ENCODE measurements at places on chromosomes 5 and 9.

DNA sequence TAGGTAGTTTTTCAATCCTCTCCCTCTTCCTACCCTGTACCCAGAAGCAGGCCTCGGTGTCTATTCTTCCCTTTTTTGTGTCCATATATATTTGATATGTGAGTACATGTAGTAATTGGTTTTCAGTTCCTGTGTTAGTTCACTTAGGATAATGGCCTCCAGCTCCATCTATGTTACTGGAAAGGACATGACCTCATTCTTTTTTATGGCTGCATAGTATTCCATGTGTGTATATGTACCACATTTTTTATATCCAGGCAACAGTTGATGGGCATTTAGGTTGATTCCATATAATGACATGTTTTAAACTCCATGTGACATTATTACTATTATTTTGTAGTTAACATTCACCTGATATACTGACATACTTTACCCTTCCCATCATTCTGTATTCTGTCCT, 49.1 kb downstream of the CAVIN4 start:
- no peak for DNase-seq

- DNase-seq, result no peak
Measured at GRCh38 chr9:83060556-83060955, 2.4 kb downstream of the RASEF start.

DNA sequence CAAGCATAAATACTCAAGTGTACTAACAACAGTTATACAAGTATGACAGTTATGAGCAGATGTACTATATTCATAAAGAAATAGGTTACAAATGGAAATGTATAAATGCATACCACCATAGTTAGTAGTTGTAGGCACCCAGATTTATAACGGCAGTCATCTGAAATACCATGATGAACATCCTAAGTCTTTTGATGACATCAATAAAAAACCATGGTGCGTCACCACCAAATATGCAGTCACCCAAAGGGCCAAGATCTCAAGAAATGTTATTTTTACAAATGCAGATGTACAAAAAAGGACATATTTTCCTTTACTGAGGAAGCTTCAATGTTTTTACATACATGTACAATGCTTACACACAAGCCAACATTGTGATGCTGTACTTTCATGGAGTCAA, 70.8 kb upstream of the XPA start:
- DNase-seq, result no peak

GRCh38 chr9:69502671-69503301, 169.4 kb downstream of the APBA1 start:
- peak; percentile 48 for DNase-seq

- no peak for DNase-seq
Measured at GRCh38 chr5:79484731-79485130, 29.2 kb downstream of the HOMER1 start.

GRCh38 chr5:95822043-95822541, 434 bp downstream of the GLRX start:
- DNase-seq, result peak; percentile 59

DNA sequence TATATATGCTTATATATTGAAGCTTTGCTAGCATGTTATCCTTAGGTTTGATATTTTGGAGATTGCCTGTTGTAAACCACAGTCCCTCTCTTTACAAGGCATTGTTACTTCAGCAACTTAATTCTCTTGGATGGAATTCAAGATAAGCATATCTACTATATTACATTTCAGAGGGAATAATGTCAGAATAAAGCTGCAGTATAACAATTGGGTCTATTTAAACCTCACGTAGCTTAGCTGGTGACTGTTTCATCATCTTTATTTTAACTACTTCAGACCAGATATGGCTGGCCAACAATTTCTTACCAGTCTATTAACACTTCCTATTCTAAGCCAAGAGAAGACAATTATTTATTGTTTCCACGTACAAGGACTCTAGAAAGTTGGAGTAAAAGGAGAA, 27.1 kb downstream of the ZCCHC10 start:
- no peak for DNase-seq

DNA sequence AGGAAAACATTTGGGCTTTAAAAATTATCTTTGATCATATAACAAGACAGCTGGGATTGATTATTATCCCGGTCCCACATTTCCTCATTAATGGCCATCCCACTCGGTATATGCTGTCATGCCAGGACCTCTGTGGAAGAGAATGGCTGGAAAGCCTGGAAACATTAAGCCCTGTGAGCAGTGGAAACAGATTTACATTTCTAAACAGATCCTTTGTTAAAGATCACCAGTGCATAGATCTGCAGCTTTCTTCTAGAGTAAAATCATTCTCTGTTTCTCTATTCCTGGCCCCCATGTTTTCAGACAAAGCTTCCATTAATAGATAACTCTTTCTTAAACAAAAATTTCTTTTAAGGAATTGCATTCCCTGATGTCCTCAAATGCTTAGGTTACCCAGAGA, 152.2 kb downstream of the CAVIN4 start:
- DNase-seq, result no peak

- peak; percentile 45 for DNase-seq
Measured at GRCh38 chr5:56815658-56816545, 553 bp downstream of the MAP3K1 start.

DNA sequence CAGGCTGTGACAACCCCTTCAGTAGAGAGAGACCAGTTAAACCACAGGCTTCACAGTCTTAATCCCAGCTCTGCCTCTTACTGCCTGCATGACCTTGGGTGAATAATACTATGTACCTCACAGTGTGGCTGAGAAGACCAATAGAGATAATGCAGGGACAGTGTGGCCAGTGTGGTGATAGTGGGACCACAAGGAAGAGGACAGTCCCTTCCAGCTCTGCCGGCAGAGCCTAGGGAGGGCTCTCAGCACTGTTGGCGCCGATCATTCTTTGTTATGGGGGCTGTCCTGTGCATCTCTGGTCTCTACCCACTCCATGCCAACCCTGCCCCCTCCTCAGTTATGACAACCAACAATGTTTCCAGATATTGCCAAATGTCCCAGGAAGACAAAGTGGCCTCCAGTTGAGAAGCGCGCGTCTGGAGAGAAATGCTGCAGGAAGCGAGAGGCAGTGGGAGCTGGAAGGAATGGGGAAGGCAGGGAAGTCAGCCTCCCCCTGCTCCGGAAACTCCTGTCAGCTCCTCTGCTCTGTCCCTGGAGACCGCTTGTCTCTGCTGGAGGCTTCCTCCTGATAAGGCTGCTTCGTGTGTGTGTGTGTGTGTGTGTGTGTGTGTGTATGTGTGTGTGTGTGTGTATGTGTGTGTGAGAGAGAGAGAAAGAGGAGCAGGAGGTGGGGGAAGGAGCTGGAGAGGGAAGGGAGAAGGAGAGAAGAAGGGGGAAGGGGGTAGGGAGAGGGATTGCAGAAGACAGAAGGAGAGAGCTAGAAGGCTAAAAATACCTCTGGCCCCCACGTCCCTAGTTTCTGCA, 31.8 kb upstream of the FABP6 start:
- DNase-seq, result no peak

- DNase-seq, result no peak
Measured at GRCh38 chr9:34079181-34079580, 30.5 kb upstream of the UBAP2 start.

DNA sequence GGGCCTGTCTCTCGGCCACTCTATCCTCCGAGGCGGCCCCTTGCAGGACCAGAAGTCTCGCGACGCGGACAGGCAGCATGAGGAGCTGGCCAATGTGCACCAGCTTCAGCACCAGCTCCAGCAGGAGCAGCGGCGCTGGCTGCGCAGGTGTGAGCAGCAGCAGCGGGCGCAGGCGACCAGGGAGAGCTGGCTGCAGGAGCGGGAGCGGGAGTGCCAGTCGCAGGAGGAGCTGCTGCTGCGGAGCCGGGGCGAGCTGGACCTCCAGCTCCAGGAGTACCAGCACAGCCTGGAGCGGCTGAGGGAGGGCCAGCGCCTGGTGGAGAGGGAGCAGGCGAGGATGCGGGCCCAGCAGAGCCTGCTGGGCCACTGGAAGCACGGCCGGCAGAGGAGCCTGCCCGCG, 283.5 kb downstream of the ARHGEF28 start:
- no peak for DNase-seq

GRCh38 chr5:71658916-71659662, 60.0 kb upstream of the CARTPT start:
- no peak for DNase-seq

GRCh38 chr5:15286650-15287049, 213.3 kb upstream of the FBXL7 start:
- no peak for DNase-seq

- DNase-seq, result no peak
Measured at GRCh38 chr9:504921-505740, 290.5 kb downstream of the DOCK8 start.

- DNase-seq, result no peak
Measured at GRCh38 chr5:111183064-111183463, 41.1 kb upstream of the CAMK4 start.

GRCh38 chr9:89428901-89429890, 68.7 kb downstream of the SEMA4D start:
- no peak for DNase-seq

DNA sequence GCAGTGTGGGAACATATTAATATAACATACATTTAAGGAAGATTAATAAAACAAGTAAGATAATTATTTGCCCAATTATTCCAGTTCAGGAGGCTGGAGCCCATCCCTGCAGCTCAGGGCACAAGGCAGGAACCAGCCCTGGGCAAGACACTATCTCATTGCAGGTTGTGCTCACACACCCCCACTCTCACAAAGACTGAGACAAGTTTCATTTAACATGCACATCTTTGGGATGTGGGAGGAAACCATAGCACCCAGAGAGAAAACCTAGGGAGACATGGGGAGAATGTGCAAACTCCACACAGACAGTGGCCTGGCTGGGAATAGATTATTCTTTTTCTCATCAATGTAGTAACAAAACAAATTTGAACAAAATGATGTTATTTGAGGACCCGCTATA, 279.1 kb downstream of the MCTP1 start:
- no peak for DNase-seq

DNA sequence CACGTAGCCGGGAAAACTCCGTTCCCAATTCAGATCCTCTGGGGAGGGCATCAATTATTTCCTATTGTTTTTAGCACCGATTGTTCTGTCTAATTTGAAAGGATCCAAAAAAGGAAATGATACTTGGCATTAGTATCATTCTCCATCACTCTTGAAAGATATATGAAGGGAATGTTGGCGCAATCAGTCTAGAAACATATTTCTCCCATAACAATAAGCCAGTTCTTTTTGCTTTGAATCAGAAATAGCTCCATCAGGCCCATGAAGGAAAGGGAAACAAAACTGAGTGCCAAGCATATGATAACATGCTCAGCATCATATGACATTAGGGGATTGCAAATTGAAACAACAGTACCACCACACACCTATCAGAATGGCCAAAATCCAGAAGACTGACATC, 39.8 kb downstream of the SRD5A1 start:
- DNase-seq, result no peak

DNA sequence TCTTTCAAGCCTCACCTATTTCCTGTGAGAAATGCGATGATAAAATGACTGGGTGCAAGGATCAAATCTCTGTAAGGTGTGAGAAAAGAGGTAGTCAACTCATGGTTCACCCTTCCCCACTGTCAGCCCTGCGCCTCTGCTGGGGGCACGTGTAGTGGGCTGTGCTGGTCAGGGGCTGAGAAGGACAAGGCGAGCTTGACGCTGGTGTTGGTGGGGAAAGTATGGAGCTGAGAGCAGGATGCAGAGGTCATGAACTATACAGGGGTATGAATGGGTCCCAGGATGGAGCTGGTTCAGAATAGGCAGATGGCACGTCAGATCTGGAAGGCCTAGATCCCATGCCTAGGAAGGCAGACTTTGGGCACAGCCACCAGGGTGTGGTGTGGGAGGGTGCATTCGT, 20.6 kb downstream of the PITX1 start:
- DNase-seq, result peak; percentile 36

GRCh38 chr9:95854386-95855020, 21.0 kb upstream of the ERCC6L2 start:
- peak; percentile 48 for DNase-seq

DNA sequence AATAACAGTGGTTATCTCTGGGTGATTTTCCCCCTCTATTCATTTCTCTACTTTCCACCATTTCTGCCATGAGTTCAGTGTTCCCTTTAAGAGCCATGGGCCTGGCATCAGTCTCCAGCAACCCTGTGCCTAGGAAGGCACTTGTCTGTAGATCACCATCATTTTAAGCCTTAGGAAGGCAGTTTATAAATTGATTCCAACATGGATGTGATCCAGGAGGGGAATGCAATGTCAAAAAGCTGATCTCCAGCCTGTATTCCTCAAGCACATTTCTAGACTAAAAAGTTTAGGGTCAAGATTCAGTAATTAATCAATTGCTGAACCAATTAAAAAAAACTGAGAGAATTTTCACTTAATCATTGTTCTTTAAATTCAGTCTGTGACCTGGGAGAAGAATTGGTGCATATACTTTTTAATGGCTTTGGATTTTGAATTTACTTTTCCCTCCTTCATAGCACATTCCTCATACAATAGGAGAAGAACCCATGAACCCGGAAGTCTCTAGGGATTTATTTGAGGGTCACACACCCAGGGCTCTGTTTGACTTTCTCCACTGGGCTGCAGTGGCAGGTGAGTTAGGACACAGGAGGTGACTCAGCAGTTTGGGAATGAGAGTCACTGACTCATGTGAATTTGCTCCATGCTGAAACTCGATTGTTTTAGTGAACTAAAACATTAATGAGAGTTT, 6.1 kb upstream of the ERMP1 start:
- DNase-seq, result no peak

Data from SJSA1 (cell line).